ENCODE measurements at places on chromosomes 6 and 20.
A peak's percentile ranks its signal among the peaks of the same experiment; 100 is the strongest.

DNA sequence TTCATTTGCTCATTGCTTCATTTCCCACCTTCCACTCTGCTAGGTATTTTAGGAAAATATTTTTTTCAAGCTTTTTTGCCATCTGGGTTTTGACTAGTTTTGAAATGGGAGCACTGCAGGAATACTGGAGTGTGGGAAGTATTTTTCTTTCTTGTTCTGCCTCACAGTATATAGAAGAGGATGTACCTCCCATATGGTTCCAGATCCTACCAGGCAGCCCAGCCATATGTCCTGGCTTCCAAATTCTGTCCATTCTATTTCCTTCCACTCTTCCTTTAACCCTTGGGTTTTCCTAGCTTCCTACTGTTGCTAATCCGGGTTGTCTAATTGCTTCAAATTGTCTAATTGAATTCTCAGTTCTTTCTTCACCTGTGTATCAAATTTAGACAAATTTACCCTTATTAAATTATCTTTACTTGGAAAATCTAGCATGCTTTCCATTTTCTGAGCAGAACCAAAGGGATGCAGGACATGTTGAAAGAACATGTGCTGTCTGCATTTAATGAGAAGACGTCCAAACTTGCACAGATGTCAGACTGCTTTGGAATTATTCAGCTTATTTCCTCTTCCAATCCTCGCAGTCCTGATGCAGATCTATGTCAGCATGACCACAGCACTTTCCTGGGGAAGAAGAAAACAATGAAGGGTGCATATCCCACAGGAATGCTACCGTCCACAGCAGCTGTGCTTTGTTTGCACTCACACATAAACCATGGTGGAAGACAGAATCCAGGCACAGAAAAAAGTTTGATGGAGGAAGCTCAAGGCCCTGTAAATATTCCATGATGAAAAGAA, 1273.9 kb upstream of the MAP3K7 start:
- no peak for DNase-seq

- DNase-seq, result no peak
Observed at GRCh38 chr20:57467742-57468141, 57.2 kb downstream of the CTCFL start.

DNA sequence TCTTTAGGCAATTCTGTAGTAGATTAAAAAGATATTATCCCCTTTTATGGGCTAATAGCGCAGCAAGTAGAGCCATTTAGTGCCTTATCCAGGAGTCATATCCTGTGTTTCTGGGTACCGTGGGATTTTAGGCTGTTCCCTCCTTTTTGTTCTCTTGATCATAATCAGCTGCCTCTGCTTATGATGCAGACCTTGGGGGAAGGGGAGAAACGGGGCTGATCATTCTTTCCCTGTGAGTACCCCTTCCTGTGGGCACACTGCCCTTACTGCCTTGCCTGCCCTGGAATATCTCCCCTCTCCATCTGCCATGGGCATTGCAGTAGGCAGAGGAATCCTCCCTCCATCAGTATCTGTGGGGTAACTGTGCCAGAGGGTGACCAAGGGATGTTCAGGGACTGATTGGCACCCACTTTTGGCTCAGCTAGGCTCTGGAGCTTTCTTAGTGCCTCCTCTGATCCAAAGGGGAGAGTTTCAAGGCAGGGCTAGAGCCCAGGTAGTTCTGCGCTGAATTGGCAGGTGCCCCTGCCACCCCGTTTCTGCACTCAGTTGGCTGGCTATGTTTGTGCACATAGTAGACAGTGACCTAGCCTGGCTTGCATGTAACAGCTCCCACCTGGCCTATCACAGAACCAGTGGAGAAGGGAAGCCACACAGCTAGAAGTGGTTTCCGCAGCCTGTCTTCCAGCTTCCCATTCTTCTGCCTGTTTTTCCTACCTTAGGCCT, 103.3 kb downstream of the FIG4 start:
- peak; percentile 32 for DNase-seq

DNA sequence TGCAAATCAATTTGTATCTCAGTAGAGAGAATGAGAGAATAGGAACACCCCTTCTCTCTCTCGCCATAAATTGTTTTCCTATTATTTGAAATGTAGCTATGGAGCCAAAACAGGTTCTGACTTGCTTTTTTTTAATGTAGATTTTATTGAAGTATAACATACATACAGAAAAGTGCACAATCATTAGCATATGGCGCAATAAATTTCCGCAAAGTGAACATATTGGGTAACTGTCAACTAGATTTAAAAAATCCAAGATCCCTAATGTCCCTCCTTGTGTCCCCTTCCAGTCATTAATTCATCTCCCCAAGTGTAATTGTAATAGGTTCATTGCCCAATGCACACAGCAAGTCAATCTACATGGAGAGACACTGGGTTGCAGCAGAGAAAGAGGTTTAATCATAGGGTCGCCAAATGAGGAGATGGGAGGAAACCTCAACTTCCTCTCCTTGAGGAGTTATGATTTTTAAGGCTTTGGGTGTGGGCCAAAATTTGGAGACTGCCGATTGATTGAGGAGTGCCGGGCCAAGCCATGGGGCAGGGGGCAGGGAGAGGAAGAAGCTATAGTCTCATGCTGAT, 43.3 kb upstream of the TGM3 start:
- no peak for DNase-seq

DNA sequence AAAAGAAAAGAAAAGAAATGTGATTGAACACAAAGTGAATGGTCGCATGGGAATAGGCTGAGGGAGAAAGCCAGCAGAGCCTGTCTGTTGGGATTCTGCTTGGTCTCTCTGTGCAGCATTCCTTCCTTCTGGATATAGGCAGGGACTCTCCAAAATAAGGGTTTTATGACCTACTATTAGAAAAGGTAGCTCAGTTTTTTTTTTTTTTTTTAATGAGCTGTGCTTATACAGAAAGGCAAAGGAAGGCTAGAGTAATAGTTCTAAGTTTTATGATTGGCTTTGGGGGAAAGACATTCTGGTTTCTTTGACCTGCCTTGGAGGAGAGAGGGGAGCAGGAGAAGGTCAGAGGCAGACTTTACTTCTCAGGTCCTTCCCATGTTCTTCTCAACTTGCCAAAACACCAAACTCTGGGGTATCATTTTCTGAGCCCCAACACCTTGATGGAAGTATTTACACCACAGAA, 18.8 kb upstream of the IER3 start:
- DNase-seq, result no peak

GRCh38 chr6:41560431-41561192, 14.4 kb downstream of the FOXP4 start:
- DNase-seq, result no peak

DNA sequence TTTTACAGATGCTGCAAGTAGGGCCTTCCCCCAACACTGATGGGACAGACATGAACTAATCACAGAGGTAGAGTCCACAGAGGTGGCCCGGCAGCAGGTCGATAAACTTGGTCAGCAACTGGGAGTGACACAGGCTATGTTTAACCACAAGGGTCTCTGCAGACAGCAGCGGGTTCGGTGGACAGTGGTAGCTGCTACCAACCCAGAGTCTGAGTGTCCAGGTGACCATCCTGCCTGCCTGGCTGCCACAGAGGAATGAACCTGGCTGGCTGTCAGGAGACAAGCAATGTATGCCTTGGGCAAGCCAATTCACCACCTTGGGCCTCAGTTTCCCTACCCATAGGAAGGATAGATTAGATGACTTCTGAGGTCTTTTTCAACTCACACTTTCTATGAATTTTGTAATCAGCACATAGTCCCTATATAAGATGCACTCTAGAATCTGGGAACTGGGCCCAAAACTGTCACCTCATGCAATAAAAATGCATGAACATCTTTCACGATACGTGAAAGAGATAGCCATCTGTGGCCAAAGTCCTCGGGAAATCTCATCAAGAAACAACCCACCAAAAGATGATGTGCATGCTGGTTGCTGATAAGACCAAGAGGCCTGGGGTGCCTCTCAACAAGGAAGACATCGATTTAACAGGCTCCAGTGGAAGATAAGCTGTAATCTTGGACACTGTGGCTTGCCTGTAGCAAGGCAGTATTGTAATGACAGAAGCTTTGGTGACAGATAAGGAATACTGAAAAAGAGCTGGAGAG, 30.5 kb downstream of the MDGA1 start:
- DNase-seq, result no peak

DNA sequence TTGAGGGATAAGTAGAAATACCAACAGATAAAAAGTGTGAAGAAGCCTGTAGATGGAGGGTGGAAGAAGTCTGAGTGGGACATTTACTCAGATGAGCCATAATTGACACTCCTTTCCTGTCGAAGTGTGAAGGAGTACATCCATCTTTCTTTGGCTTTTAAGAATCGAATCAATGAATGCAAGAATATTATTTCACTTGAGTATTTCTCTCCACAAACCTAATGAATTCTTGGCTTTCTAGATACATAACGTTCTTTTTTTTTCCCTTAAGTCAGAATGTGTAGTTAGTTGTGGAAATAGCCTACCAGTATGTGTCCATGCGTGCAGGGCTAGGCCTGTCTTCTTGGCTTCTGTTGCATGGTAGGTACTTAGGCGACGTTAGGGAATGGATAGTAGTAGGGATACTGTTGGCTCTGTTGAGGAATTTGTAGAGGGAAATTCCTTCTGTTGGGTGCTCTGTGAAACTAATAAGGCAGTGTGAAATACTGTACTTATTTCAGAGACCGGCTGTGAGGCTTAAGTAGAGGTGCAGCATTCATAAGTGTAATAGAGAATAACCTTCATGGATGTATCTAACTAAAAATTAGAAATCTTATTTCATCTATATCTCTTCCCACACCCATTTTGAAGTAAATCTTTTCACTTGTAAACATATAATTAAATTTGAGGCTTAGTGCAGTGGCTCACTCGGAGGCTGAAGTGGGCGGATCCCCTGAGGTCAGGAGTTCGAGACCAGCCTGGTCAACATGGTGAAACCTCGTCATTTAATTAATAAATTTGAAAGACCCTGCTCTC, 1.5 kb downstream of the RPS18 start:
- DNase-seq, result no peak

DNA sequence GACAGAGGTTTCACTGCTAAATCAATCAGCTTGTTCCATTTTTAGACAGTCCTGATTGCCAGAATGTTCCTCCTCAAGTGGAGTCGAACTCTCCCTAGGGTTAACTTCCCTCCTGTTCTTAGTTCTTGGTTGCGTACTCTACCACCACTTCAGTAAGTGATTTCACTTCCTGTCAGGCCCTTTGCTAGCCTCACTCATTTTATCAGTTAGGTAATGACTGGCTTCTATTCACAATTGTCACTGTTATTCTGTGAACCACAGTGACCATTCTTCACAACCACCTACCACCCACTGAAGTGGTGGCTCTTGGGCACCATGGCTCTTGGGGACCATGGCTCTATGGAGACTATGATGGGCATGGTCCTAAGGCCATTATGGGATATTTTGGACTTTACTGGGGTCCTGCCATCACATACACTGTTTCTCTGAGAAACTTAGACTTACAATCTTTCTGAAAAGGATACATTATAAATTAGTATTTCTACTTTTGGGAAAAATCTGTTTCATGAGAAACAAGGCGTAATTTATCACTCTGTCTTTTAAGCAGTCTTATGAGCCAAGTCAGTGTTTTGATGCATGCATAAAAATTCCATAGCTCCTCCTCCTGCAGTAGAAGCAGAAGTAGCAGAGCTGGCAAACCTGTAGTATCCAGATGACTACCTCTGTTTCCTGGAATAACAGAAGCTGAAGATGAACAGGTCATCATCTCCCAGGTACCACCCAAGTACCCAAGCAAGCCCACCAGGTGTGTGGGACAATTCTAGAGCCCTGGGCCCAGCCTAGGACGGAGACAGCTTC, 66.3 kb downstream of the ATXN1 start:
- DNase-seq, result no peak

DNA sequence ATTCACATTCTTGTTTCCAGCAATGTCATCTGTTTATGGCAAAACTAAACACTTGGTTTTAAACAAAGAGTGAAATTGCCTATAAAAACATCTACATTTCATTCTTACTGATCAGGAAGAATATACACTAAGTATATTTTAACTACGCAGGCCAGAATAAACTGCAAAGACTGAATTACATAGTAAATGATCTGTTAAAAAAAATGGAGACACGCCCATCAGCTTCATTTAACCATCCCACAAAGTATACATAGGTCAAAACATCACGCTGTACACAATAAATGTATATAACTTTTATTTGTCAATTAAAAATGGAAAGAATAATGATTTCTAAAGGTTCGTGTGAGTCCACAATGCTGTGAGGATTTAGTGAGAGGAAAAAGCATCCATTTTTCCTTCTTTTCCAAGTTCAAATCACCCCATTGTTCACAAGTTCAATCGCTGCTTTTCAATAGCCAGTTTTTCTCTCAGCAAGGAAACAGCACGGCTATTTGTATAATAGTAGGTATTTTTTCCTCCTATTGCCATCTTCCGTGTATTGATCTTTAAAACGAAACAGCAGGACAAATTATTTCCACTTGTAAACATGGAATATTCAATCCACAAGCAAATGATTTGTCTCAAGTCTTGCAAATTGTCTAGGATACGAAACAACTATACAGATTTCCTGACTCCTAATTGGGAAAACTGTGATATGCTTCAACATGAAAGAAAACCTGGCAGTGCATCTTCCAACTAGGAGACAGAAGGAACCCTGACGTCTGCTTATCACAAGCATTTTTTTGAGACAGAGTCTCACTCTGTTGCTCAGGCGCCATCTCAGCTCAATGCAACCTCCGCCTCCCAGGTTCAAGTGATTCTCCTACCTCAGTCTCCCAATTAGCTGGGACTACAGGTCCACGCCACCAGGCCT, 10.6 kb downstream of the SFT2D1 start:
- no peak for DNase-seq

GRCh38 chr6:139370283-139370998, 4.0 kb downstream of the CITED2 start:
- DNase-seq, result no peak

- no peak for DNase-seq
Observed at GRCh38 chr6:30913721-30914075, 340 bp upstream of the VARS2 start.

GRCh38 chr6:168370310-168370991, 50.9 kb upstream of the DACT2 start:
- DNase-seq, result peak; percentile 73

DNA sequence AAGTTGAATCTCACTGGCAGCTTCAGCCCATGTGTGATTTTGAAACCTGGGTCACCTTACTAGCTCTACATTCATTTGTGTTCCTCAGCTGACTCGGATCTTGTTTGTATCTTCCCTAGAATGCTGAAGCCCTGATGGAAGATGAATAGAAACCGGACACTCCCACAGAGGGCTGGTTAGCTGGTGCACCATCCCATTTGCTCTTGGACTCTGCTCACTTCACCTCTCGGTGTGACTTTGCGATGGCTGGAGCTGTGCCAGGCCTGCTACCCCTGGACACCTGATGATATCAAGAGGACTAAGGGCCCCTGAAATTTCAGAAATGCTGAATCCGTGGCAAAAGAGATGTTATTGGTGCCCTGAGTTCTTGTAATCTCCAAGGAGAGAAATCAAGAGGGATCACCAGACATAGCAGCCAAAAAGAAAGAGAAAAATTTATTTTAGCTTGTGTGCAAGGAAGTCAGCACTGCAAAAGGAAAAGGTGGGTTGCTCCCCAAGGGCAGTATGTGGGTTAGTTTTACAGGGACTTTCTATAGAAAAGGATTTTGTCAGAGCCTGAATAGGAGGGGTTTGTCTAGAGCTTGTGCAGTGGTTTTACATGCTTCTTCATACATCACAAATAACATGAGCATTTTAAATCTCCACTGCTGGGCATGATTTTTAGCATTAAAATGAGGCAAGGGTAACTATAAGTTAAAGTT, 426.3 kb upstream of the NOX3 start:
- no peak for DNase-seq
